AML-193 (cell line): ENCODE measurements at places on chromosomes 11 and 22.

GRCh38 chr11:113613619-113614018, 92.5 kb downstream of the TMPRSS5 start:
- DNase-seq, result peak; percentile 45

DNA sequence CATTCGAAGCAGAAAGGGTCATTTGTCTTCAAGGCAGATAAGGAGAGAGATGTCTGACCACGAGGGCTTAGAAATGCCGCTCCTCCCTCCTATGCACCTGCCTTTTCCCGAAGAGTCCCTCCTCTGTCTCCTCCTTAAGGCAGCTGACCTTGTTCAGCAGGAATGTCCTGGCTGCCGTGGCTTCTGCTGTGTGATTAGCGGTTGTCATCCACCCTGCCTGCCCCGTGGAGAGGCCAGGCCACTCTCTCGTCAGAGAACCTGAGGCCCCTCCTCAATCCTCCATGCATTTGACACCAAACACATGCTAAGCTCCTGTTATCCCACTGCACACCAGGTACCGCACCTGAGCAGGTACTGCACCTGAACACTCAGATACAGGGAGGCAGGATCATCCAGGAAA, 834.6 kb downstream of the TBC1D22A start:
- DNase-seq, result no peak

DNA sequence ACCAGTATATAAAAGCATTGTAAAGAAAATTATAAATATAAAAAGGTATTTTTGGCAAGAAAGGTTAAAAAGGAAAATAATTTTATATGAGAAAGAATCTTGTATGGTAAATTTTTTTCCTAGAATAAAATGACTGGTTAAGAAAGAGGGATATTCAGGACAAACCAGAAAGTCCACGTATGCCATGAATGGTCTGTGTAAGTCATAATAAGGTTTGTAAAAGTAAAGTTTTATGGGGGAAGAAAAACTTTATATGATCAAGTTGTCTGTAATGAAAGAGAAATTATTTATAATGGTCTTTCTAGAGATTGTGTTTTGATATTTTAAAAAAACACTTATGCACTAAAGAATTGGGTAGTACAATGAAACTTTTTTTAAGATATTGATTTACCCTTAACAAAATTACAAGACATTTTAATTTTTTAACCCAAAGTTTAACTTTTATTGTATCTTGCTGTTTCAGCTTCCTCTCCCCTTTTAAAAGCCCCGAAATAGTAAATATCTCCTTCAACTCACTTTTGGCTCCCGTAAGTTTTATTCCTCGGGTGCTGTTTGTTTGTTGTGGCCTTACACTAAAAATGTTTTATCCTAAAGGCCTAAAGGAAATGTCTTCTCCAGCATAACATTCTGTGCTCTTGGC, 47.7 kb downstream of the AMOTL1 start:
- DNase-seq, result no peak

DNA sequence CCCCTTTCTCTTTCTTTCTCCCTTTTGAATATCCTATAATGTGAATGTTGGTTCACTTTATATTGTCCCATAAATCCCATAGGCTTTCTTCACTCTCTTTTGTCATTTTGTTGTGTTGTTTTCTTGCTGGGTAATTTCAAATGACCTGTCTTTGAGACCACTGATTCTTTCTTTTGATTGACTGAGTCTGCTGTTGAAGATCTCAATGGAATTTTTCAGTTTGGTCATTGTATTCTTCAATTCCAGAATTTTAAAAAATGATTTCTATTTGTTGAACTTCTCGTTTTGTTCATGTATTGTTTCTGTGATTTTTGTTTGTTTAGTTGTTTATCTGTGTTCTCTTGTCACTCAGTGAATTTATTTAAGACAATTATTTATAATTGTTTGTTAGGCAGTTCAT, 17.5 kb upstream of the FZD4 start:
- no peak for DNase-seq

DNA sequence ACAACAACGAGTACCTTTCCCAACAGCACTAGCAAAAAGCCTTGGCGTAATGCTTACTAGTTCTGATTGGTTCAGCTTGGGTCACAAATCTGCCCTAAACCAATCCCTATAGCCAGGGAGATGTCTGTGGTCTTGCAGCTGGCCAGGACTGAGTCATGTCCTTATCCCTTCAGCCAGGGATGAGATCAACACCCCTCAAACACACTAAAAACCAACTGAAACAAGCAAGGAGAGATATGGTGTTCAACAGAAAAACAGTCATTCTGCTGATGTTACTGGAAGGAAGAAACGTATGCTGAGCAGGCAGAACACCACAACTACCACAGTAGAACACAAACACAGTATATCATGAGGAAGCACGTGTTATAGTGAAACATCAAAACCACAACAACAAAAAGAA, 375.6 kb downstream of the LARGE1 start:
- no peak for DNase-seq

DNA sequence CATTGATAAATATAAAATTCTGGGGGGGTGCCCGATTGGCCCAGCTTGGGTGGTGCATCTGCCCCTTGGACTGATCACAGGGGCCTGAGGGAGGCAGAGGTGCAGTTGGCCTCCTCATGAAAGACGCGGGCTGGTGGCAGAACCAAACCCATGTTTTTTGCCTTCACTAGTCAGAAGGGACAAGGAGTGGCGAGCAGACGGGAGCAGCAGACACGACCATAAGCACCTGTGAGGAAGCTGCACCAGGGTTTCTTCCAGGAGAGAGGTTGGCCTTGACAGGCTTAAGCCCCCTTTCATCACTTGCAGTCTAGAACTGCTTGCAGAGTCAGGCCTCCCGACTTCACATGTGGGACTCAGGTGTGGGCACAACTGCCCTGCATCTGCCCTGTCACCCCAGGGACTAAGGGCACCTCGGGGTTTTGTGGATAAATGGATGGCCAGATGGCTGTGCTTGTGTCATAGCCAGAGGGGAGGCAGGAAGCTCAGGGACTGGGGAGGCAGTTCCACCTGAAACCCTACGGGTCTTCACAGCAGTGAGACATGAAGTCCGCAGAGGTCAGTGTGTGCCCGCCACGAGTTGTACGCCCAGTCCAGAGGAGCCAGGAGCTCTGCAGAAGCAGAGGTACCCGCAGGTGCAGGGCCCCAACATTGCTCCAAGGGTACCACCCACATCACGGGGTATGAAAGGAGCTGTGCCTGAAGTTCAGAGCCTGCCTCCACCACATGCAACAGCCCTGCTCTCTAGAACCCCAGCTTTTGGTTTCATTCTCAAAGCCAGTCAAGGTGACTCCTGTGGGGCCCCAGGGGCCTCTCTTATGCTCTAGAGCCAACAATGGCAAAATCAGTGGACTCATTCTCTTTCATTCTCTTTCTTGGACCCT, 18.2 kb upstream of the SYT13 start:
- DNase-seq, result no peak

DNA sequence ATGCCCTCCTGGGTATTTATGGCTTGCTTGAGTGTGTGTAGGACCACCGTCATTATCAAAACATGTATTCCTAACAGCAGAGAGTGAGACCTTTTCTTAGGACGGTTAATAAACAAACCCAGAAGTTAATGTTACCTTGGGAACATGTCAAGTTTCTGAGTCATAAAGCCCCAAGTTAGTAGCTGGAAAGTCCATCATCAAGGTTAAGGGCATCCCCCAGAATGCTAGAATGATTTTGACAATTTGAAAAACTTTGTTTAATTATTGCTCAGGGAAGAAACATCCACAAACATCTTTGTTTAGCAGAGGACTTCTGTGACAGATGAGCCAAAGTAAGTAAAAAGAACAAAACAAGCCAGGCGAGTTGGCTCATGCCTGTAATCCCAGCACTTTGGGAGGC, 20.0 kb downstream of the CAVIN3 start:
- DNase-seq, result no peak

DNA sequence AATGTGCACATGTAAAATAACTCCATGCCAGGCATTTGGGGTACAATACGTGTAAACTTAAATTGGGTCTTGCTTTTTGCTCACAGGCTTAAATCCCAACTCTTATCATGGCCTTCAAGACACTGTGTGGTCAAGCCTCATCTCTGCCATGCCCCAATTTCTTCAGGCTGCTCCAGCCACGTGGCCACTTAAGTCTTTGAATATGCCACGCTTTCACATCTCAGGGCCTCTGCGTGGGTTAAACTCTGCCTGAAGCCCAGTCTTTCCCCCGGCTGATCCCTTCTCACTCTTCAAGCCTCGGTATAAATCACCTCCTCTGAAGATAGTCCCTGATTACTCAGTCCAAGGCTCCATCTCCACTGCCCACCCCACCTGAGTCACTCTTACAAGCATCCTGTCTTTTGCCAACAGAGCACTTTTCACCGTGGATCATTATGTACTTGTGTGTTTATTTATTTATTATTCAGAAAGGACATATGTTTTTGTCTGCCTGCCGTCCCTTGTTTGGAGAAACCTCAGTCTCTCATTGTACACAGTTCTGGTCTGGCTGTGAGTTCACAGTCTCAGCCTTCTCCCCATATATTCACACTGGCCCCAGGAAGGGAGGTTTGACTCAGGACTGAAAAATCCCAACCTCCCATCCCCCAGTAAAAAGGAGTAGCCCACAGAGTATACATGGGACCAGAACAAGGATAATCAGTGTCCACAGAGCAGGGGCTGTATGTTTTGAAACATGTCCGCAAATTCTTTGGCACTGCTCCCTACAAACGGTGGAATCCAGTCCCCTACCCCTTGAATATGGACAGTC, 344.7 kb downstream of the MN1 start:
- DNase-seq, result no peak

GRCh38 chr11:134741453-134742223, 329.6 kb upstream of the B3GAT1 start:
- DNase-seq, result no peak

DNA sequence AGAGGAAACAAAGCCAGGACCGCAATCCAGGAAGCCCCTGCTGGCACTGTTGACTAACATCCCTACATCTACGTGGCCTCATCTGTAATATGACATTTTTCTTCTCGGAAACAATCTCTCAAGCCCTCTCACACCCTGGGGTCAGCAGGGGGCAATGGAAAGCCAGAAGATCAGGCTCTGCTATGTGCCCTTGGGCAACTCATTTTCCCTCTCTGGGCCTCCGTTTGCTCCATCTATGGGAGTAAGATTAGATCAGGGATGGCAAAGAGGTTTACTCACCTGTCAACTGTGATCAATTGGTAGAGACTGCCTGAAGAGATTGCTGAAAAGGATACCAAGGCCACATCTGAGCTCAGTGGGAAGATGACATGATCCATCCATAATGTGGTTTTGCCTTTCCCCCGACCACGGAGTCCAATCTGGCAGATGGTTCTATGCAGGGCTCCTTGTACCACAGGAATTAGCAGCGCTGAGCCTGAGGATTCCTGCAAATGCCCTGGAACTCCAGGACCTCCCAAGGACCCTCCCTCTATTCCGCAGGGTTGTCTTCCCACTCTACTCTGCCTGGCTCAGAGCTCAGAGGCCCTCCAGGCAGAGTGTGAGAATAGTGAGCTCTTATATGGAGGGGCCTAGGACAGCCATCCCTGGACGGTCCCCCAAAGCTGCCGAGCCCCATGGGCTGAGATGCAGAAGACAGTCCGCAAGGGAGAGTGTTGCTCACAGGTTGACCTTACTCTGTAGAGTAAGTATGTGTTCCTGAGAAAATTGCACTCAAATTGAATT, 66.1 kb downstream of the CHST1 start:
- no peak for DNase-seq

DNA sequence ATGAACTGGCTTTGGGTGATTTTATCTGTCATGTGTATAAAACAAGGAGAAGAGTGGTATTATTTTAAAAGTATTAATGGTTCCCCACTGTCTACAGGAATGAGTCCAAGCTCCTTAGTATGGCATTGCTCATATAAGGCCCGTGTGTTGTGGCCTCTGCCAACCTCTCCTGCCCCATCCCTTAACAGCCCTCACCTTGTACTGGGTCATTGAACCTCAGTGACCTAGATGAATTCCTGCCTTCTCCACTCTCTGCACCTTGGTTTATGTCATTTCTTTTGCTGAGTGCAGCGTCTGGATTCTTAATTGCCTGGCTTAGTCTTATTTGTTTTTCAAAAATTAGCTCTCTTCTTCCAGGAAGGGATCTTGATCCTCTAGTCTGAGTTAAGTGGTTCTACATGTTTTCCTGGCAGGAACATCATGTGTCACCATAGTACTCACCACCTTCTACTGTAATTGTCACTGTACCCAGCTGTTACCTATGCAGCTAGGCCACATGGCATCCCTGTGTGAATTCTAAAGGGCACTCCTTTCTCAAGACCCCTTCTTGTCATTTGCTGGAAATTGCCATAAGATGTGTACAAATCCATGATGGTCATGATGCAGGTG, 36.2 kb upstream of the POGLUT3 start:
- DNase-seq, result no peak

- no peak for DNase-seq
These were observed at the start of gene IZUMO1R for GRCh38 chr11:94303966-94304958. TSS of gene IZUMO1R (plus strand) at chr11:94304580. CDS start at chr11:94305637, 1,057 bp downstream.

- peak; percentile 63 for DNase-seq
These were observed 1.4 kb upstream of the NXF1 start for GRCh38 chr11:62806611-62807121.

DNA sequence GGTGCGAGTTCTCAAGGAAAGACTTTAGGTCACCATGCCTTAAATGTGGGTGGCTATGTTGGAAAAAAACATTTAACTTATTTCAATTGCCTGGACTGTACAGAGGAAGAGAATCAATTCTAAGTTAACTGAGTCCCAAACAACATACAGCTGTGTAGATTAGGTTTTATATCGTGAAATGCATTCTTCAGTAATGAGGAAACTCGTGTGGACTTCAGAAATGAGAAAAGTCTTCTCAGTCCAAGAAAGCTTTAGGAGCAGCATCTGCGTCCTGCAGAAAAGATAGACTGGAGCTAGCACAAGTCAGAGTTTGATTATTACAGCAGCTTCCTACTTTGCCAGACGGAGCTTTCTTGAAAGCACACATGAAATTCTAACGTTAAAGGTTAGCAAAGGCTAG, 673.0 kb downstream of the OPCML start:
- DNase-seq, result no peak

DNA sequence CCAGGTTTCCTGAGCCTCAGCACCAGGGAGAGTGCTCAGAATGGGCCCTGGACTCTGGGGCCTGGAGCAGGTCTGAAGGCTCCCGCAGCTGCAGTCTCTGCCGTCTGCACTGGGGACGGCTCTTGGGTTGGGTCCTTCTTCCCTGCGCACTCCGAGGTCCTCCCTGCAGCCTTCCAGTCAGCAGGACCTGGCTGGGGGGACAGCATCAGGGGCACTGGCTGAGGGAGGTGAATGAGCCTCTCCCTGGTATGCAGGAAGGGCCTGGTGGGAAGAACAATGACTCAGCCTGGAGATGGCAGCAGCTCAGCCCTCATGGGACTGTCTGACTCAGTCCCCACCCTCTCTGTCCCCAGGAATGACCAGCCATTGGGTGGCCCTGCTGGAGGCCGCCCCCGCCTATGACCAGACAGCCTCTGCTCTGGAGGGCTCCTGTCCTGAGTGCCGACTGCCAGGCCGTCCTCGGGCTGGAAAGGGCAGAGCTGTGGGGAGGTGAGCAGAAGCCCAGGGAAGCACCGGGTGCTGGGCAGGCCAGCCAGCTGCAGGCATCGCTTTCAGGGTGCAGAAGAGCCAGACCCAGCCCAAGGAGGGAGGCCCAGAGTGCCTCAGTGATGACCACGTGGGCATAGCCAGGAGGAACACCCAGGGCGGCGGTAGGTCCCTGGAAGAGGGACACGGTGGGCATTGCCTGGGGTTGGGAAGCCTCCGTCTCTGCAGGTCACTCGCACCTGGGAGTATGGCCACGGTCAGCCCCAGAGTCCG, 455.0 kb downstream of the BRD1 start:
- DNase-seq, result no peak
